Activated CD4-positive, alpha-beta T cell treated with anti-CD3 and anti-CD28 coated beads, Interleukin-2, amount 10 ng/mL, durations not matched to agents 24 days and 14 days (primary cell): ENCODE measurements at places on chromosomes 7 and 10. TPM values are rescaled to one million over a fixed set of nuclear protein-coding genes. Genes with fewer than 3 reads are reported as not detected.

DNA sequence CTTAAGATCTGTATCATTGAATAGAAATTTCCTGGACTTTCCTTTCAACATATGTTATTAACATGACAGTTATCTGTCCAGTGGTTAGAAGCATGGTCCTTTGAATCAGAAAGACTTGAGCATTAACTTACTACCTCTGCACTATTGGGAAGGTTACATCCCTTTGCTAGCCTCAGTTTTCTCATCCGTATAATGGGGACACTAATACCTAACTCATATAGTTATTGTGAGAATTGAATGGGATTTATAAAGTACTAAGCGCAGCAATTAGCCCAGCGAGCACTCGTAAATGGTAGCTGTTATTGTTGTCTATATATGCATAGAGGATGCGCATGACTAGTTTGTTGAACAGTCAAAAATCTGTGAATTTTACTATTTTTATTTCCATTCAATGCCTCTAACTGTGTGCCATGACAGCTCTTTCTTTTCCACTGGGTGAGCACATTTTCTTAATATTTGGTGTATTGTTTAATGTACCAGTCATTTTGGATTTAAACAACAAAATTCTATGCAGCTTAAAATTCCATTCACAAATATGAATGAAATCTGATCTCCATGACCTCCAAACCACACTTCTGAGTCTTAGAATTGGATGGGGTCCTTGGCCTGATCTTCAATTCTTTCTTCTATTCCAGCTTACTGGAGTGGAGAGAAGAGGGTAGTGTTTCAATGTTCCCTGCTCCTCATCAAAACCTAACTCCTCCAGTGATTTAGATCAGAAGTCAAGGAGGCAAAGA, 65.0 kb downstream of the CACNB2 start:
- DNase-seq = no peak

The SYT15B gene
- total RNA-seq = 0.12 TPM in 1 of 2 replicates, not detected in the other

- peak; percentile 58 for DNase-seq
Observed at GRCh38 chr7:47474937-47475879, 106.7 kb downstream of the TNS3 start.

GRCh38 chr10:76298329-76298728, 866.9 kb downstream of the LRMDA start:
- no peak for DNase-seq

- DNase-seq = no peak
Observed at GRCh38 chr10:95395947-95396449, 105.2 kb upstream of the PDLIM1 start.

The SMKR1 gene
- 5.9 and 6.1 TPM in 2 replicates for total RNA-seq

- no peak for DNase-seq
Observed at GRCh38 chr7:26630361-26630760, 234.0 kb downstream of the SKAP2 start.

GRCh38 chr7:78020874-78021249, 222.3 kb downstream of the PHTF2 start:
- no peak for DNase-seq

The TUBAL3 gene
- 0.14 TPM in 1 of 2 replicates, not detected in the other for total RNA-seq

GRCh38 chr7:120615703-120616102, 242.2 kb downstream of the TSPAN12 start:
- DNase-seq = no peak

- no peak for DNase-seq
Observed at GRCh38 chr10:71989661-71990454, 25.7 kb downstream of the CHST3 start.

The STEAP4 gene
- 0.52 and 0.58 TPM in 2 replicates for total RNA-seq

DNA sequence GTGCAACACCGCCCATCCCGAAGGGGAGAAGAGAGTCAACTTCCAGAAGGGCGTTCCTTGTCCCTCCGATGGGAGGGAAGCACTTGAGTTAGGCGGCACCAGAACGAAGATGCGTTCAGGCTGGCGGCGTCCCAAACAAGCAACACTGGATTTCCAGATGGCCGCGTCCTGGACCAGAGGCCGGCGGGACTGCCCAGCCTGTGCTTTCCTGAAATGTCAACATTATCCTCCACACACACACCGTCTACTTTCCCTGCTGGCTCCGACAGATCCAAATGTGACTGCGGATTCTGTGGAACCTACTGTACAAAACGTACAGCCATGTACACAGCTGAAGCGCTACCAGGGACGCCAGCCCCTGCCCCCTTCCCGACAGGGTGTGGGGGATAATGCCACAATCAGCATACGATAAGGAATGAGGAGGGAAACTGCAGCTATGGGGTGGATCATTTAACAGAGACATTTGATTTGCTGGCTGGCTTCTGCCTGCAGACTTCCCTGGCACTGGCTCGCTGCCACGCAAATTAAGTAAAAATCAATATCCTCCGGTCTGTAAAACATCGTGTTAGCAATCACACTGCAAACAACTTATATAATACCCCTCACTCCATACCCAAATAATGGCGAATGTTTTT, 82.1 kb downstream of the ZRANB1 start:
- no peak for DNase-seq

The ASIC3 gene
- 3.5 and 4.0 TPM in 2 replicates for total RNA-seq

DNA sequence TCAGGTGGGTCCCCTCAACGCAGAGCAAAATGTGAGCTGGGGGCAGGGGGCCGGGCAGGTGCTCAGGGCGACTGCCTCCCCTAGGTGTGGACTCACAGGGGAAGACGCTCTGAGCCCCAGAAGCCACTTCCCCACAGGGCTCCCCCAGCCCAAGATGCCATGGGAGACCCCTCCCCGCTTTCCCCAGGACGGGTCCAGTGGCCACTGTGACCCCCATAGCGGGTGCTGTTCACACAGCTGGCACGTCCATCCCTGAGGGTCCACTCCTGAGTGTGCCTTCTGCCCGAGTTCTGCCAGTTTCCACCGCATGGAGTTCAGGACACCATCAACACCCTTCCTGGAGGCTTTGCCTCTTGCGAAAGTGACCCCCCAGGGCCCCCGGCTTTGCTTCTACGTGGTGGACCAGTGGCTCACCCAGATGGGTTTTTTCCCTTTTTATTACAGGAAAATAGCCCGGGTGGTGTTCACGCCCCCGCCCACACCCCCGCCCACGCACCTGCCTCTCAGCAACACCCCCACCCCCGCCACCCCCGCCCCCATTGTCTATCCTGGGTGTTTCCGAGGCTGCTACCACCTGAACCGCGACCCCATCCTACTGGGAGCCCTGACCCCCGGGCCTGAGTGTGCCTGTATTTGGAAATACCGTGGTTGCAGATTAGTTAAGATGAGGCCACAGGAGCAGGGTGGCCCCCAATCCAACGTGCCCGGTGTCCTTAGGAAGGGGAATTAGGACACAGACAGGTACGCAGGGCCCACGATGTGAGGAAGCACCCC, 32.0 kb downstream of the ADAP1 start:
- peak; percentile 74 for DNase-seq

- no peak for DNase-seq
Observed at GRCh38 chr7:55484241-55484640, 88.1 kb downstream of the VOPP1 start.

- peak; percentile 84 for DNase-seq
Observed at GRCh38 chr10:52779541-52780390, 7.2 kb upstream of the MBL2 start.

The CHRM2 gene
- not detected in 2 replicates for total RNA-seq

DNA sequence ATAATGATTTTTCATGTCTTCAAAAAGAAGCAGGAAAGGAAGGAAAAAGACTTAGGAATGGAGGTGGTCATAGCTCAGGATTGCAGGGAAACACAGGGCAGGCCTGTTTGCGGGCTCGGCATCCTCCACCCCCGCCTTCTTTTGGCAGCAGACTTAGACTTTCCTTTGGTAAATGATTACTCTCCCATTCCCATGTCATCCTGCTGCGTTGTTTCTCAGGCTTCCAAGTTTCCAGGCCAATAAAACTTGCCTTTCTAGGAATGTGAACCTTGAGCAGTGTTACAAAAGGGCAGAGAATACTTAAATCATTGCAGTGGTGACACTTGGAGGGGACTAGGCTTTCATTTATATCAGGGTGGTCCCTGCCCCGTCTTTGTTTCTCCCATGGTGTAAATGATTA, 34.0 kb upstream of the DGKB start:
- no peak for DNase-seq

DNA sequence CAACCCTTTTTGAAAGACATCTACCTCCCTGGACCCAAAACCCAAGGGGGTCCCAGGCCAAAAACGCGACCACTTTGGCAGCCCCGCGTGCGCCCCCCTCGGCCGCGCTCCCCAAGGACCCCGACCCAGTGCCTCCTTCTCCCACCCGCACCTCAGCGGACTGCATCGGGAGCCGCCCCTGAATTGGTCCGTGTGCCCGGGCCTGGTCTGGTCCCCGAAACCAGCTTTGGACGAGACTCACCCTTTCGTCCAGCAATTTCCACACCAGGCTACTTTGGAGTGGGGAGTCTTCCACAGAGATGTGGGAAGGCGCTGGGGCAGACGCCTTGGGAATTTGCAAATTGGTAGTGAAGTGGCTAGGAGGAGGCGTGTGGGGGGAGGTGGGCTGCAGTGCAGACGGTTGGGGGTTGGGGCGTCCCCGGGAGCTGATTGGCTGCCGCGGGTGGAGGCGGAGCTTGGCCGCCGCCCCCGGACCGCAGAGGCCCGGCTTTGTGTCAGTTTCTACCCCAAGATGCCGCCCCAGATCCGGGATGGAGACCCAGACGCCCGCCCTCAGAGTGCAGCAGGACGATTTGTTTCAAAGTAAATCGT, 16.9 kb downstream of the TCAF1 start:
- peak; percentile 60 for DNase-seq

- no peak for DNase-seq
Observed at GRCh38 chr10:11280187-11280932, 262.7 kb downstream of the CELF2 start.

GRCh38 chr10:55404094-55404493, 603.1 kb upstream of the PCDH15 start:
- no peak for DNase-seq

DNA sequence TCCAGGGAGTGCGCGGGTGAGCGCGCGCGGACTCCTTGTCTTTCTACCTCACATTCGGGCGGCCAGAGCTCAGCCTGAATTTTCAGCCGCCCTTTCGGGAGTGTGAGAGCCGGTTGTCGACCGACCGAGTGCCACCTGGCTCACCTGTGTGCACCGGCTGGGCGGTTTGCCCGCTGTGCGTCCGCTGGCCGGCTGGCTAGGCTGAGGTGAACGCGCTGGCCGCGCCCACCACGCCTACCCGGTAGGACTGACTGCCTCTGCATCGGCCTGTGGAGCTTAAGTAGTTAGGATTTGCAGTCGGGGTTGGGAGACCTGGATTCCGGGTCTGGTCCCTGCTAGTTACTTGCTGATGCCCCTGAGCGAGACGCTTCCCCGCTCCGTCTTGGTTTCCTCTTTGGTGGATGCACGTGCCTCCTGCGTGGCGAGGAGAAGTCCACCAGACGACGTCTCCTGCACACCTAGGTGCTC, 553 bp downstream of the TSPAN15 start:
- DNase-seq = no peak

DNA sequence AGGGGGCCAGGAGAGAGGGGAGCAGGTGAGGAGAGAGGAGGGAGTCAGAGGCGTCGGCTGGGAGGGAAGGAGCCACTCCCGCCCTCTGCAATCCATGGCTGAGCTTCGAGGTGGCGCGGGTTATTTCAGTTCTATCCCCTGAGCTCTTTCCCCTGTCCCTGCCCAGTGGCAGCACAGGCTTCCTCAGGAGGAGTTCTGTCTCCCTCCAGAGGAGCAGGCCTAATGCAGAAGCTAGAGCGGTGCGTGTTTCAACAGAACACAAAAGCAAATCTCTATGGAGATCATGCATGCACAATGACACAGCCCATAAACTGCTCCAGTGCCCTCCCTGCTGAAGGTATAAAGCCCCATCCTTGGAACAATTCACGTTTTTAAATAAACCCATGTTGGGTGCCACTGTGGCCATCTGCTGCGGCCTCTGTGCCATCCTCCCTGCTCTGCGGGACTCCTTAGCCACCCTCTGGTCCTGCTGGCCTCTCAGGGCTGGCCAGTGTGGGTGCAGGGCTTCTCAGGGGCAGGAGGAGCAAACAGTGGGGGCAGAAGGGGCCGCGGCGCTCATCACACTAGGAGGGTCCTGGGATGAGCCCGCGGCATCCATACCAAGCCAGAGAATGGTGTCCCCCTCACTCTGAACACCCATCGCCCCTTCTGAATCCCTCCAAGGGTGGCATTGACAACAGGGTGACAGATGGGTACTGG, 192.6 kb upstream of the LYZL2 start:
- no peak for DNase-seq

GRCh38 chr7:7504910-7505704, 30.6 kb downstream of the COL28A1 start:
- no peak for DNase-seq

GRCh38 chr10:103498936-103499638, 5.6 kb downstream of the NEURL1 start:
- no peak for DNase-seq
